ENCODE measurements at places on chromosomes 2 and 18. TPM values are rescaled to one million over a fixed set of nuclear protein-coding genes. Genes with fewer than 3 reads are reported as not detected.
A peak's percentile ranks its signal among the peaks of the same experiment; 100 is the strongest.

DNA sequence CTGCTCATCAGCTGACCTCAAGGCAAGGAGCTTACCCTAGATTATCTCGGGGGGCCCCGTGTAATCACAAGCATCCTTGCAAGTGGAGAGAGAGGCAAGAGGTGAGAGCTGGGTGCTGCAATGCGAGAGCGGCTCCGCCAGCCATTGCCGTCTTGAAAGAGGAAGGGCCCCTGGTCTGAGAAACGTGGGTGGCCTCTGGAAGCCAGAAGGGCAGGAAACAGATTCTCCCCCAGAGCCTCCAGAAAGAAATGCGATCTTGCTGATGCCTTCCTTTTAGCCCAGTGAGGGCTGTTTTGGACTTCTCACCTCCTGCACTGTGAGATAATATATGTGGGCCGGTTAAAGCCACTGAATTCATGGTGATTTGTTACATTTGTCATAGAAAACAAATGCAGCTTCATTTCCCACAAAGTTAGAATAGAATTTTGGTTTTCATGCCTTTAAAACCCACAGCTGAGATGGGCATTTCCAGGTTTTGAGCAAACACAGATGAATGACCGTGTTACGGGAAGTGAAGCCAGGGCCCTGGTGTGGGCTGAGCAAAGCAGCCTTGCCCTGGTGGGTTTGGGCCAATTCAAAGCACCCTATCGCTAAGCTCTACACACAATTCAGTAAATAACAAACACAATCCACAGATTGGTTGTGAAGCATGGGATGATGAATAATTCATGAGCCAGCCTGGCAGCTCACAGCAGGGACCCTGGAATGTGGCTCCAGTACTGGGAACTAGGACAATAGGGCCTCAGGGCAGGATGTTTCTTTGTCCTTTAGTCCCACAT is 319.9 kb upstream of the HS6ST1 start:
- no peak overlapping the region for H3K27ac ChIP-seq
- H3K4me1 ChIP-seq = no peaks in the 10 kb centered on the region
- no peak overlapping the region for H3K4me3 ChIP-seq
- H3K36me3 ChIP-seq = no peaks in the 10 kb centered on the region

- no peaks in the 10 kb centered on the region for H3K27me3 ChIP-seq
- H3K4me1 ChIP-seq = no peaks in the 10 kb centered on the region
- no peaks in the 10 kb centered on the region for H3K36me3 ChIP-seq
- no peak for DNase-seq
- H3K27ac ChIP-seq = no peak overlapping the region
- no peak overlapping the region for H3K4me3 ChIP-seq
Measured at GRCh38 chr2:235894839-235895238, 273.3 kb downstream of the GBX2 start.

GRCh38 chr2:47676261-47676926 is 106.6 kb upstream of the MSH6 start:
- DNase-seq = no peak
- peaks cover 4% of the 10 kb centered on the region for H3K27me3 ChIP-seq
- no peak overlapping the region for H3K27ac ChIP-seq
- no peak overlapping the region for H3K4me3 ChIP-seq
- H3K4me1 ChIP-seq = no peaks in the 10 kb centered on the region
- H3K36me3 ChIP-seq = no peaks in the 10 kb centered on the region

- H3K27me3 ChIP-seq = no peaks in the 10 kb centered on the region
- H3K36me3 ChIP-seq = no peaks in the 10 kb centered on the region
- H3K27ac ChIP-seq = no peak overlapping the region
- no peak overlapping the region for H3K4me3 ChIP-seq
Measured at GRCh38 chr18:52395146-52395852, 55.3 kb downstream of the DCC start.

DNA sequence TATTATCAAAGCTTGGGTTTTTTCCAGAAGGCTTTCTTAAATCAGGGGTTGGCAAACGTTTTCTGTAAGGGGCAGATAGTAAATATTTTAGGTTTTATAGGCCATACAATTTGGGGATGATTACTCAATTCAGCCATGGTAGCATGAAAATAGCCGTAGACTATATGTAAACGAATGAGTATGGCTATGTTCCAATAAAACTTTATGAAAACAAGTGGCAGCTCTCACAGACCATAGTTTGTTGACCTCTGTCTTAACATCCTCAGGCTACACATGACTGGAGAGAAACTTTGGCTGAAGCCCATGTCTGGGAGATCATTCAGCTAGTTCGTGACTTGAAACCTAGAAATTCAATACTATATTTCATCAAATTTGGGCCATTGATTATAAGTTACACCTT is 30.2 kb downstream of the UGP2 start:
- DNase-seq = no peak
- H3K36me3 ChIP-seq = peaks cover 59% of the 10 kb centered on the region
- H3K27ac ChIP-seq = no peak overlapping the region
- no peaks in the 10 kb centered on the region for H3K27me3 ChIP-seq

DNA sequence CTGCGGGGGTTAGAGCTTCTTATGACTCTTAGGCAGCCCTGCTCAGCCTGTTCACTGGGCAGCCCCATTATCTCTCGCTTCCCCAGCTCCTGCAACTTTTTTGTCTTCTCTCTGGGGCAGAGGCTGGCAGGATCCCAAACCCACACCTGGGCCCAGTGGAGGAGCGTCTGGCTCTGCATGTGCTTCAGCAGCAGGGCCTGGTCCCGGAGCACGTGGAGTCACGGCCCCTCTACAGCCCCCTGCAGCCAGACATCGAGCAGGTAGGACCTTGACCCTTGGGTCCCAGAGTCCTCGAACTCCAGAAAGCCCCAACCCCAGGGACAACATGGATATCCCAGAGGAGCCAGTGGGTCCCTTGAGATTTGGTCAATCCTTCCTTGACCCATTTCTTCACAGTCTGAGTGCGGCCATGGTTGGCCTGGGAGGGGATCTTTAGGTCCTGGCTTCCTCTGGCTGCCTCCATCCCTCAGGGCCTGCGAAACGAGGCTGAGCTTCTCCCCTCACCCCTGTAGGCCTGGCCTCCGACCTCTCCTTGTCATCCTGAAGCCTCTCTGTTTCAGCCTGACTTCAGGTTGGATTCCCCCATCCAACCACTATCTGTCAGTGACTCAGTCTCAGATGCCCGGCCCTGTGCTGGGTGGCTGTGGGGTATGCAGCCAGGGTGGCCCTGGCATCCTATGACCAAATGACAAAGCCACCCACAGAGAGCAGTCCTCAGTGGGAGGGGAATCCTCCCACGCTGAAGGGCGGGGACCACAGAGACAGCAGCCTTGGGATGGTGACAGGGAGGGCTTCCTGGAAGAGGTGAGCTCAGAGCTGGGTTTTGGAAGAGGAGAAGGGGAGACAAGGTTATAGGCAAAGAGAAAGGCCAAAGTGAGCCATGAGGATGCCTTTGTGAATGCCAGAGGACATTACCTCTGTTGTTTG is 214.2 kb downstream of the DYSF start:
- H3K27me3 ChIP-seq = no peaks in the 10 kb centered on the region
- H3K36me3 ChIP-seq = no peaks in the 10 kb centered on the region
- H3K4me1 ChIP-seq = no peaks in the 10 kb centered on the region
- no peak overlapping the region for H3K27ac ChIP-seq

DNA sequence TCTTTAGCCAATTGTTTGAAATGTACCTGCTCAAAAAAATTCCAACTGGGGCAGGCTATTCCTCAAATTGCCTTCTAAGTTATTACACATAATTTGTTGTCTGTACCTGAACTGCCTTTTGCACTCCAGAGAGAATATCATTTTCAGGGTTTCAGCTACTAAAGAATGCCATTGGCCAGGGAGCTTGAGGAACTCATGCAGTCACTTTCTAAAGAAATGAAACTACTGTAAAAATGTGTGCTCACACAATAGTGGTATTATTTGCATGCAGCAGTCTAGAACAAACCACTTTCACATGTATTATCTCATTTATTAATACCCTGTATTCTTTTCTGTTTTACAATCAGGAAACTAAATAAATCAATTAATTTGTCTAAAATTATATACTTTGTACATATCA is 152.2 kb downstream of the PID1 start:
- no peak for DNase-seq
- no peaks in the 10 kb centered on the region for H3K27me3 ChIP-seq

DNA sequence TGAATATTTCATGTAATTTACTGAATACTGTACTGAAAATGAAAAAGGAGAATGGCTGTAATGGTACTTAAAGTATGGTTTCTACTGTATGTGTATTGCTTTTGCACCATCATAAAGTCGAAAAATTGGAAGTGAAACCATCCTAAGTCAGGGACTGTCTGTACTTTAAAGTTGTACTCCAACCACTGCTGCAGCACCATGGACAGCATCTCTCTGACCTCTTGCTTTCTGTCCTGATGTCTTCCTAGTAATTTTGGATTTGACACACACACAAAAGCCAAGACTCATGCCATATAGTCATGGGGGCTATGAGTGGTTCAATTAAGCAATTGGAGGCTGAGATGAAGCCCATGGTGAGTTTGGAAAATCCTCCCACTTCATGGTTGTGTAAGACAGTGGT is 256.3 kb upstream of the PKDCC start:
- H3K4me3 ChIP-seq = no peak overlapping the region
- H3K27me3 ChIP-seq = no peaks in the 10 kb centered on the region
- no peak overlapping the region for H3K27ac ChIP-seq
- H3K4me1 ChIP-seq = no peaks in the 10 kb centered on the region
- H3K36me3 ChIP-seq = no peaks in the 10 kb centered on the region

DNA sequence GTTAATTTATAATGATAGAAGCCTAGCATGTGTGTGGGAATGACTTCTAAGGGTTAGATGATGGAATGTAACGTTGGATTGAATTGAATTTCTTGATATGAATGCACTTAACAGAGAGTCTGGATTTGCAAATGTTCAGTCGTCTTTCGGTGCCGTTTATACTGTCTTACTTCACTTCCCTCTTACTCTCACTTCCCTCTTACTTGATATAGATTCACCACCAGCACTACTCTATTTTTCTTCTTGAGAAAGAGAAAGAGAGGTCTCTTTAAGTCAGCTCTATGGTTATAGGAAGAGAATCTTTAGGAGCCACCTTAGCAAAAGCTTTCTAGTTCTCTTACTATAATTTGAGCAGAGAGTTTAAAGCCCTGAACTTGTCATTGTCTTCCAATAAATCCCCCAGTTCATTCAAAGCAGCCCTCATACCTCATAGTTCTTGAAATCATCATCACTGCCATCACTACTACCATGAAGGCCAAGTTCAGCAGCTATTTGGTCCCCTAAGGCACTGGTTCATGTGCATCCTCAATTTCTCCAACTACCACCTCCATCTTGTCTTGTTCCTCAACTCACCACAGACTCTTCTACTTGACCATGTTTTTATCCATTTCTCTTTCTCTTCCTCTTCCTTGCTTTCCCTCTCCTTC is 501.7 kb upstream of the TCF4 start:
- H3K36me3 ChIP-seq = no peaks in the 10 kb centered on the region
- no peak for DNase-seq
- H3K27ac ChIP-seq = no peak overlapping the region
- H3K27me3 ChIP-seq = peaks cover under 1% of the 10 kb centered on the region

- DNase-seq = no peak
- H3K4me1 ChIP-seq = peaks cover 7% of the 10 kb centered on the region
Measured at GRCh38 chr18:45839414-45840395, 14.2 kb downstream of the SIGLEC15 start.

- H3K27ac ChIP-seq = no peak overlapping the region
- H3K36me3 ChIP-seq = peaks cover 29% of the 10 kb centered on the region
- no peaks in the 10 kb centered on the region for H3K27me3 ChIP-seq
- peaks cover 3% of the 10 kb centered on the region for H3K4me1 ChIP-seq
- no peak for DNase-seq
- H3K4me3 ChIP-seq = no peak overlapping the region
Measured at GRCh38 chr2:168849610-168850009, 40.6 kb downstream of the SPC25 start.

GRCh38 chr2:42810971-42811811 is 18.8 kb upstream of the HAAO start:
- peaks cover 17% of the 10 kb centered on the region for H3K4me1 ChIP-seq
- DNase-seq = peak; percentile 76
- H3K4me3 ChIP-seq = peak overlapping the region; percentile 97
- peaks cover 8% of the 10 kb centered on the region for H3K27me3 ChIP-seq
- peaks cover 4% of the 10 kb centered on the region for H3K36me3 ChIP-seq
- peak overlapping the region; percentile 100 for H3K27ac ChIP-seq

The SDC1 gene
- total RNA-seq = not detected
